ENCODE measurements at places on chromosomes 12 and 14.

GRCh38 chr14:103713304-103714062 is 1.8 kb downstream of the XRCC3 start:
- no peak for DNase-seq

DNA sequence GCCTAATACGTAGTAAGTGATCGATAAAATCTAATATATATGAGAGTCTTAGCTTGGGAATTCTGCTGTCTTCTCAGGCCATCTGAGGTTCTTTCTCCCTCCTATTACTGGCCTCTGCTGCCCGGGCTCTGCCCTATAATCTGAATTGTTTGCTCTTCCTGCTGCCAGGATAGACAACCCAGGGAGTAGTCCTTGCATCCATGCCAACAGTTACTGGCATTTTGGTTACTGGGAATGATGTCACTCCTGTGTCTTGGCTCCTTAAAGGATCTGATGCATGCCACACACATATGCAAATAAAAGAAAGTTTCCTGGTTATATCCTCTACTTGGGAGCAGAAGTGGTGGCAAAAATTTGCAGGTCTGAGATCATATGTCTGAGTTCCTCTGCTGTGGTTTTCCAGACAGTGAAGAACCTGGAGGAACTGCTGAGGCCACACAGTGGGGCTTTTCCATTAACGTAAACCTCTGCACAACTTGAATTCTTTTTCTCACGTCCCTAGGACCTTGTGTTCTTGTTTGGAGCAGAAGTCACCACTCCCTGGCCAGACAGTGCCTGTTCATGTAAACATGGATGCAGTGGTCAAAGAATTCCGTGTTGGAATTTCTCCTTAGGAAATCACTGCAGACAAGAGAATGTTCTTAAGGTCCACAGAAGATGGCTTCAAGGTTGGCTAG is 320.6 kb upstream of the TBX3 start:
- DNase-seq: no peak

DNA sequence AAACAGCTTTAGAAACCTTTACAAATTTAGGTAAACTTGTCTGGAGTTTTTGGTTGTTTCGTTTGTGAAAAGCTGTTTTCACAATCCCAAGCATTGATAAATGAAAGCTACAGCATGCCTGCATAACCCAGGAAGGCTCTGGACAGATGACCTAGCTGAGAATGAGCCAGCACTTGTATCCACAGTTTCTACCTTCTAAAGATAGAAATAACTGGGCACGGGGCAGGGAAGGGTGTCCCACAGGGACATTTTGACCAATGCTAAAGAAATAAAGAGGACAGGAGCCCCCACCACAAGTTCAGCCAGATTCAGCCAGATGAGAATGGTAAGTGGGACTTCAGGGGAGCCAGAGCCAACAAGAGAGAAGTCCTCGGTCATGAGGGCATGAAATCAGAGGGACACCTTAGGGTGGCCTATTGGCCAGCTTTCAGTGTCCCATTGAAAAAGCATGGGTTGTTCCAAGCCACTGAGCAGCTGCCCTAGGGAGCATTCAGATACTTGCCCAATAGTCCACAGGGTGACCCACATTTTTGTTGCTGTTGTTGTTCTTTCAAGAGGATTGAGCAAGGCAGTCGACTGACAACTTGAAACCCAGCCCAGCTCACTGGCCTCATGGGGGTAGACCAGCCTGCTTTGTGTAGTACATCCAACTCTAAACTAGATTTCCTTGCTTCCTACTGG is 140.3 kb upstream of the NUDT4 start:
- no peak for DNase-seq

- no peak for DNase-seq
These were observed 3.6 kb downstream of the CMKLR1 start for GRCh38 chr12:108335349-108336119.

DNA sequence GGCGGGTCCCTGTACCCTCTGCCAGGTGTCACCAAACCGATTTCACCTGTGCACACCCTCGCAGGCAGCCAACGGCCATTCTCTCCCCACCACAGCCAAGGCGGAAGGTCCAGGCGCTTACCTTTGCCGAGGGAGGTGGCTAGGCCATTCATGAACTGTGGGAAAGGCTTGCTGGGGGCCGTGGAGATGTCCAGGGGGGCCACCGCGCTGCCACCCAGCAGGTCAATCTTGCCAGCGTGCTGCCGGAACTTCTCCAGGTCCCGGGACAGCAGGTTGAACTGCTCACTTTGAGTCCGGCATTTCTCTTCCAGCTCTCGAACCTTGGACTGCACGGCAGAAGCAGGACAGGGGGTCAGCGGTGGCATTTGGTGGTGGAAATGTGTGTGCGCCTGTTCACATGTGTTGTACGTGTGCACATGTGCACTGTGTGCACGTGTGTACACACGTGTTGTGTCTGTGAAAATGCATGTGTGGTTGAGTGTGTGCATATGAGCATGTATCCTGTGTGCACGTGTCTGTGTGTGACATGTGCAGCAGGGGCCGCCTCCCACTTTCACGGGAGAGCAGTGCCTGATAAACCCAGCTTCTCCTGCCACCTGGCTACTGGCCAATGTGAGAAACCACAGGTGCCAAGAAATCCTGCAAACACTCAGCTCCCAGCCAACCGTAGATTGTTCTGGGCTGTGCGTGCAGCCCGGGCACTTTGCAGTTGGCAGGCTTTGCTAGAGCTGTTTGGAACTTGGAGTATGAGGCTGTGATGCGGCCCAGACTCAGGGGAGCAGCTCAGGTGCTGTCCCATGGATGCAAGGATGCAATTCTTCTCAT is 118.9 kb downstream of the PIWIL1 start:
- no peak for DNase-seq

- no peak for DNase-seq
These were observed 137.3 kb upstream of the RTL1 start for GRCh38 chr14:101040538-101041442.

DNA sequence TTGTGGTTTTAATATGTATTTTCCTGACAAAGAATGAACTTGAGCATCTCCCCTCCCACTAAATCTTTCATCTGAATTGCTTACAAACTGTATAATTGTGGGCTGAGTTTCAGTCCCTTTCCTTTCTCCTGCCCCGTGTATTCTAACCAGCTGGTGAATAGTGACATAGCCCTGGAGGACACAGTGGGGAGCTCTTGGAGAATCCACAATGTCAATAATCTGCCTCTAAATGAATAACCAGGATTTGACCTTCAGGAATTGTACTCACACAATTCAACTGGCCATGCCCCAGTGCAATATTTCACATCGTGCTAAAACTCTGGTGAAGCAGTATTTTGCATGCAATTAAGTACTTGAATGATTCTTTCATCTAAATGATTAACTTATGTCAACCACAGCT is 177.2 kb downstream of the C12orf42 start:
- DNase-seq: no peak

GRCh38 chr12:75471902-75472890 is 8.4 kb upstream of the GLIPR1 start:
- no peak for DNase-seq

DNA sequence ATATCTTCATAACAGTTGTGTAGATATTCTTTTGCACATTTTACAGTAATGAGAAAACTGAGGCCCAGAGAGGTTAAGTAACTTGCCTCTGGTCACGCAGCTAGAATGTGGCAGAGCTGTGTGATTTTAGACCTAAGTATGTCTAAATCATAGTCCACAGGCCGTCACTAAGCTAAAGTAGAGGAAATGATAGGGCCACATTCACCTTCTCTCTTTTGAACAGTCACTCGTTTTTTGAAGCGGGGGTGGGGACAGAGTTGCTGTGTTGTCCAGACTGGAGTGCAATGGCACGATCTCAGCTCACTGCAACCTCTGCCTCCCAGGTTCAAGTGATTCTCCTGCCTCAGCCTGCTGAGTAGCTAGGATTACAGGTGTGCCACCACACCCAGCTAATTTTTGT is 68.5 kb downstream of the RASSF3 start:
- peak; percentile 43 for DNase-seq

DNA sequence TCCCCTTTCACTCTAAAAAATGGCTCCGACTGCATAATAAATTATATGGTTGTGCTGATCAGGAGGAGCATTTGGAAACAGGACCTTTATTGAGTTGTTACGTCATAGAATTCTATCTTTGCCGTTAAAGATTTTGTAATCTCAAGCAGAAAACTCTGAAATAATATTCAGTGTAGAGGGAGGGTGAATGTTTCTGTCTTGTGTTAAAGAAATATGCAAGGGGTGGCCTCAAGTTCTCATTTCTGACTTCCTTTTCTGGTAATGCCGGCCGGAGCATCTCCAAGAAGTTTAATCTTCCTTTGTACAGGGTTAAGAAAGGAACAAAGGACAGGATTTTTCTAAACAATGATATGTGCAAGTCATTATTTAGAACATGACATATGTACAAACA is 165.1 kb downstream of the SLC38A4 start:
- DNase-seq: no peak

Data from cardiac septum (tissue), 1 donor.